Lower leg skin (tissue), 4 donors: ENCODE measurements at places on chromosomes 11 and 22. TPM values are rescaled to one million over a fixed set of nuclear protein-coding genes. Genes with fewer than 3 reads are reported as not detected.

Gene SYT7
- total RNA-seq: 4.4 TPM

Gene CSTF3
- 7.5 TPM for total RNA-seq

DNA sequence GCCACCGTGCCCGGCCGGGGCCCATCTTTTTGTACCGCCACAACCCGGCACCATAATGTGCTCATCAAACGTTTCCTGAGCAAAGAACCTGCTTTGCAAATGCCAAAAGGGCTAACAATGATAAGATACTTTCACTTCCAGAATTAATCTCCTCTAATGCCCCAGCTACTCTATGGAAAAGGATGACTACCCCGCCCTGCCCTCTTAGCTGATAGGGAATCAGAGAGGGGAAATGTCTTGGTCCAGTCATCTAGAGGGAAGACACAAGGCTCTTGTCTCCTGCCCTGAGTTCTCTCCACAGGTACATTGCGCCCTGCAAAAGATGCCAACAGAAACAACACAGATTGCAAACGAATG, 586 bp downstream of the TTLL1 start:
- DNase-seq: no peak

Gene KCNQ1
- 1.0 TPM for total RNA-seq

DNA sequence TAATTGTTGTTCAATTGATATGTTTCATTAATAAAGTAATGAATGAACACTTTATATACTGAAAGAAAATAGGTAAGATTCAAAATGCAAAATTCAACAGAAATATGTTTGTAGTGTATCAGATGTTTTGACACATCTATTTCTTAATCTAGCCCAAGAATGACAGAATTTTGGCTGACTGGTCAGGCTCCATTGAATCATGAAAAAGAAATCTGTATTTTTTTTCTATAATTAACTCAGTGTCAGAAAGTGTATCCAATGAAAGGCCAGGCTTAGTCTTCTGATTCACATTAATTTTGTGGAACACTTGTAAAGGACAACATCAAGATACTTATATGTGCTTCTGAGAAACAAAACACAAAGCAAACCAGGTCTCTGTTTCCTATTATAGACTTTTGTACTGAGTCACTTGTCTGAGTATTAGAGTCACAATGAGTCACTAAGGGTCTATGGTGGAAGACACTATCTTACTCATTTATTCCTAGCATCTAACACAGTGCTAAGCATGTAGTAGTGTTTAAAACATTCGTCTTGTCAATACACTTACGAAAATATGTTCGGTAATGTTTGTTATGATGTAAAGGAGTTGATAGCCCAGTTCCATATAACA, 297.7 kb upstream of the CCDC90B start:
- DNase-seq: no peak

- DNase-seq: no peak
Observed at GRCh38 chr11:40388097-40388818, 1071.2 kb downstream of the LRRC4C start.

DNA sequence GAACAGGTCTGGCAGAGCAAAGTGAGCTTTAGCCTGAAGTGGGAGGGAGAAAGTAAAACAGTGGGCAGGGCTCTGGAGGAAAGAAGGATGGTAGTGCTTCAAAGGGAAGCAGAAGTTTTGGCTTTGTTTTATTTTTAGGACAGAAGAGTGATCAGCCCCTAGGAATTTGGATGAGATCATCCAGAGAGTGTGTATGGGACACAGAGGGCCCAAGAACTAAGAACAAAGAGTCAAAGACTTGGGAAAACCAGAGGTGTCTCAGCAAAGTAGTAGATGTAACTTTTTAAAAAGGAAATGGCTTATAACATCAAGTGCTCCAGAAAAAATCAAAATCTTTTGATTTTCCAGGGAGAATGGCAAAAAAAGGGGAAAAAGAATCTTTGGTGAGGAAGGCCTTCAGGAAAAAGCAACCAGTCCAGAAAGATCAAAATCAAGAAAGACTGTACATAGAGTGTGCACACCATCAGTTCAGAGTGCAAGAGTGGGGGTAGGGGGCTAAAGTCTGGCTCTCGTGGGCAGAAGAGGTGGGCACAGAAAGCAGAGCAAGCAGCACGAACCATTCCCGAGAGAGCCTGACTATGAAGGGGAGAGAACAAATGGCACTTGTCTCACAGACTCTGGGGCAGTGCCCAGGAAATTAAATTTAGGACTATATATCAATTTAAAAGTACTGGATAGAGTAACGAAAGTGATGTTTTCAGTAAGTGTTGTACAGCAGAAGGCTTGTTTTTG, 30.0 kb downstream of the MAPK1 start:
- no peak for DNase-seq

- DNase-seq: no peak
Observed at GRCh38 chr22:30299322-30299721, 10.0 kb upstream of the CASTOR1 start.

Gene GP1BB
- 47.2 TPM for total RNA-seq

DNA sequence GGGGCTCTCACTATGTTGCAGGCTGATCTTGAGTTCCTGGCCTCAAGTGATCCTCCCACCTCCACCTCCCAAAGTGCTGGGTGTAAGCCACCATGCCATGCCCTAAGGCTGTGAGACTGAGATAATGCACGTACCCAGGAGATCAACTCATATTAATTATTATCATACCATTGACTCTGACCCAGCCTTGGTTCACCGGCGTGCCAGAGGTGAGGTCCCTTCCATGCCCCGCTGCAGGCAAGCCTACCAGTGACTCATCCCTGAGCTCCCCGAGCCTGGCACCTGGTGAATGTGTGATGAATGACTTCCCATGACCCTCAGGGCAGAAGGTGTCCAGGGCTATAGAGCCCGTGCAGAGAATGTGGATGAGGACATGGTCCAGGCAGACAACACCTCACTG, 12.1 kb downstream of the GAL3ST1 start:
- DNase-seq: no peak

GRCh38 chr22:23550049-23550650, 29.9 kb downstream of the IGLL1 start:
- no peak for DNase-seq

DNA sequence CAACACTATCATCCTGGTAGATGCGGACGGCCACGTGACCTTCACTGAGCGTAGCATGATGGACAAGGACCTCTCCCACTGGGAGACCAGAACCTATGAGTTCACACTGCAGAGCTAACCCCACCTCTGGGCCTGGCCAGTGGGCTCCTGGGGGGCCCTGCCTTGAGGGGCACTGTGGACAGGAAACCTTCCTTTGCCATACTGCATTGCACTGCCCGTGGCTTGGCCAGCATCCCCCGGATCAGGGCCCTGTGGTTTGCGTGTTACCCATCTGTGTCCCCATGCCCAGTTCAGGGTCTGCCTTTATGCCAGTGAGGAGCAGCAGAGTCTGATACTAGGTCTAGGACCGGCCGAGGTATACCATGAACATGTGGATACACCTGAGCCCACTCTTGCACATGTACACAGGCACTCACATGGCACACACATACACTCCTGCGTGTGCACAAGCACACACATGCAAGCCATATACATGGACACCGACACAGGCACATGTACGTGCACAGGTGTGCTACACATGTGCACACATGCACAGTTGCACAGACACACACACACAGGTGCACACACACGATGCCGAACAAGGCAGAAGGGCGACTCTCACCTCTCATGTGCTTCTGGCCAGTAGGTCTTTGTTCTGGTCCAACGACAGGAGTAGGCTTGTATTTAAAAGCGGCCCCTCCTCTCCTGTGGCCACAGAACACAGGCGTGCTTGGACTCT, 15.3 kb upstream of the DGCR8 start:
- DNase-seq: no peak

DNA sequence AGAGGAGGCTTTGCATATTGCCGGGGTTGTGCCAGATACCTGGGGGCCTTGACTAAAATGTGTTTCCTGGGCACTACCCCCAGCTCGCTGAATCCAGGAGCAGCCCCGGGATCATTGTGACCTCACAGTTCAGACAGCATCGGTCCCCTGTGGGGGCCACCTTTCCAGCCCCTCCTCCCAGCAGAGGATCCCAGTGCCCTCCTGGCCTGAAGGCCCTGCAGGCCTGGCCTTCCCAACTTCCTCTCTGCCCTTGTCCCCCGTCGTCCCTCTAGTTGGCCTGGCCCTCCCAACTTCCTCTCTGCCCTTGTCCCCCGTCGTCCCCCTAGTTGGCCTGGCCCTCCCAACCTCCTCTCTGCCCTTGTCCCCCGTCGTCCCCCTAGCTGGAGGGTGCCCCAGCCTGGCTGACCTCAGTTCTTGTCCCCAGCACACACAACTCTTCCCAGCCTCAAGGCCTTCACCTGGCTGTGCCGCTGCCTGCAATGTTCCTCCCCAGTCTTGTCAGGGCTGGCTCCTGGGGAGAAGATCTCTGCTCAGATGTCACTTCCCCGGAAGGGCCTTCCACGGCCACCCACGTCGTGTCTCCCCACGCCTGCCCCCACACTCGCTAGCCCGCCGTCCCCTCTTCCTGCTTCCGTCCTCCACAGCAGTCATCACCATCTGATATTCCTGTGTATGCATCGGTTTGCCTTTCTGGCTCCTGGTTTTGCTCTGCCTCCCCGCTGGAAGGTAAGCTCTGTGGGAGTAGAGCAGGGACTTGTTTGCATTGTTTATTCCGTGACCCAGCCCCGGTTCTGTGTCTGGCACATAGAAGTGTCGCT, 12.6 kb upstream of the ANO1 start:
- DNase-seq: no peak

DNA sequence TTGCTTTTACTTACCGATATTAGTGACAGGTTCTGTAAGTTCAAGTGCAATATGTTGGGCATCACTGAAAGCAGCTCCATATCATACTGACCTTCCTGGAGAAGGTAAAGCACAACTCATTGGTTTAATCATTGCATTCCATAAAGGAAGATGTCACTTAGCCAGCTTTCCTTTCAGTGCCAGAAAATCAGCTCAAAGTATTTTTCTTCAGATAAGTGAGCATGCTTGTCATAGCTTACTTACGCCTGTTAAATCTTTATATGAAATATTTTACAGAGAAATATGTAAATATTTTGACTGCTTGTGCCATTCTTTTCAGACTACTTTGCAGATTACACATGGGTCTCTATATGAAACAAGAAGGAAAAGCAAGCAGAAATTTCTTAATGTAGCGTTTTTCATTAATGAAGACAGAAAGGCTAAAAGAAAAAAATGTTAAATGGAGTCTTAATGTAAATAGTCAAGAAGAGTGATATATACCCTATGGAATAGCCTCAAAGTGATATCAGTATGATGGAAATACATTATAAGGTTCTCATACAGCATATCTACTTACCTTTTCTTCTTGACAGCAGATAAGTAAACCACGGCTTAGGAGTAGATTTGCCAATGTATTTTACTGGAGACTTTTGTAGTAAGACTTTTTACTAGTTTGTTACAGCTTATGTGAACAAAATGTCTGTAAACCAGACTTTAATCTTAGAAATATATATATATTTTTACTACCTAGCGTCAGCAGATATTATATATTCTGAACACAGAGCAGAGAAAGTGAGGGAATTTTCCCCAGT, 649.7 kb downstream of the METTL15 start:
- no peak for DNase-seq

DNA sequence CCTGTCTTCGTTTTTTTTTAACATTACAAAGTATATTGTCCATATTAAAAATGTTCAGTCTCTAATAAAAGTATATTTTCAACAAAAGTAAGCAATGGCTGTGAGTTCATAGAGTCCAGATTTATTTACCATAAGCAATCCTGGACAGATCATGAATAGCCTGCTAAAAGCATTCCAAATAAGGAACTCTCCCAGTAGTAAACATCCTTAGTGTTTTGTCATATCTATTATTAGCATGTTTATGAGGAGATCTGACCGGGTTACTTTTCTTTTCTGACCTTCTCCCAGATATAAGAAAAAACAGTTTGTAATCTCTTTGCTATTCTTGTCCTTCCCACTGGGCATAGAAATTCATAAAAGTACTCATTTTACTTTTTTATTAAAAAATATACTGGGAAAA, 403.9 kb upstream of the ANO3 start:
- no peak for DNase-seq

Gene OOSP4A
- total RNA-seq: not detected

DNA sequence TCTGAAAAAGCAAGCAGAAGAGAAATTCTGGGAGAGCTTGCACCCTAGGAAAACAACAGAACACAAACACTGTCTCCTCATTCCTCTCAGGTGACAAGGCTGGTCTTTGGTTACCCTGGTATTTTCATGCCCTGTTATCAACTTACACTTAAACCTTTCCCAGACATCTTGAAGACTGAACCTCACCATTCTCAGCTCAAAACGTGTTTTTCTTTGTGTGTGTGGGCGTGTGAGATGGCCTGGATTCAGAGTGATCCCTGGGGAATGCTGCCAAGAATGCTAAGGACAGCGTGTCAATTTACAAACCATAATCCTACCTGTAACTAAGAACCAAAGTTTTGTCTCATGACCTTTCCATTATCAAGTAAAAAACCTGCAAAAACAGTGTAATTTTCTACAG, 33.3 kb downstream of the ELF5 start:
- no peak for DNase-seq

Gene OR56A1
- 0.19 TPM for total RNA-seq

Gene OR51B5
- total RNA-seq: not detected

- no peak for DNase-seq
Observed at GRCh38 chr11:61607920-61608599, 27.2 kb upstream of the SYT7 start.

DNA sequence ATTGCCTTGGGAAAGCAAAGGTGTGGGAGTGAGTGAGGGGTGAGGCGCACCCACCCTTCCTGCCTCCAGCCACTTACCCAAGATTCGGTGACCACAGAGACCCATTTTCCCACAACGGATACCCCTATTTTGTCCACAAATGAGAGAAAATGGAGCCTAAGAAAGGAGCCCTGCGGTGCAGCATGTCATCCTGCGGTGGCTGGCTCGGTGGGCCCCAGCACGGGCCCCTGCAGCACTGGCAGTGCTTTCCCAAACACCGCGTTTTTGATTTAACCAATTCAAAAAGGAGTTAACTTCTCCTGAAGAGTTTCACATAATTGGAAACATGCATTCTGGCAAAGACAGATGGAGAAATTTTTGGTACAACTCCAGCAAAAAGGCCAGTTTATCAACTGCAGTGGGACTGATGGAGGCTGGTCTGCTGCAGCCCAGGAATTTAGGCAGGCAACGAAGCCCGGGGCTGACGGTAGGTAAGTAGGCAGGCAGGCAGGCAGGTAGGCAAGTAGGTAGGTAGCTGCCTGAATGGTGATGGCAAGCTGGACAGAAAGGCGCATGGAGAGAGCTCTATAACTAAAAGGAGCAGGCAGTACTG, 84.2 kb downstream of the FDX1 start:
- DNase-seq: no peak

- no peak for DNase-seq
Observed at GRCh38 chr11:32494629-32495028, 59.3 kb upstream of the WT1 start.

DNA sequence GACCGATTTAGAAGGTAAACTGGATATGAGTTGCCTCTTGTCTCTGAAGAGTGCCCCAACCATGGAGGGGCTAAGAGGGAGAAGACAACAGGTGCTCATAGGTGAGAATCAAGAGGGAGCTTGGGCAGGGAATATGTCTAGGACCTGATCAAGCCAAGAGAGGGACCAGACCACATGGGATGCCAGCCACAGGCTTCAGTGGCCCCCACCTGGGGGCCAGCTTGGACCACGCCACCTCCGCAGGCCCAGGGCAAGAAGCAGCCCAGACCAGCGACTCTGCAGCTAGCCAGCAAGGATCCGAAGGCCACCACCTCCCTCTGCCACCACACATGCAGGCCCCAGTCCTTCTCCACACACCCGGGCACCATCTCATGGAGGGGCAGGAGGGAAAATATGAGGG, 92.5 kb upstream of the LDLRAD3 start:
- no peak for DNase-seq

GRCh38 chr11:110148775-110149744, 55.9 kb downstream of the ZC3H12C start:
- no peak for DNase-seq

Gene CASP5
- total RNA-seq: not detected

Gene GRAP2
- 0.88 TPM for total RNA-seq
